Panc1 (cell line): ENCODE measurements at places on chromosomes 1 and 21.

- no peak for DNase-seq
These were observed 648.4 kb downstream of the PTPRC start for GRCh38 chr1:199287206-199287605.

DNA sequence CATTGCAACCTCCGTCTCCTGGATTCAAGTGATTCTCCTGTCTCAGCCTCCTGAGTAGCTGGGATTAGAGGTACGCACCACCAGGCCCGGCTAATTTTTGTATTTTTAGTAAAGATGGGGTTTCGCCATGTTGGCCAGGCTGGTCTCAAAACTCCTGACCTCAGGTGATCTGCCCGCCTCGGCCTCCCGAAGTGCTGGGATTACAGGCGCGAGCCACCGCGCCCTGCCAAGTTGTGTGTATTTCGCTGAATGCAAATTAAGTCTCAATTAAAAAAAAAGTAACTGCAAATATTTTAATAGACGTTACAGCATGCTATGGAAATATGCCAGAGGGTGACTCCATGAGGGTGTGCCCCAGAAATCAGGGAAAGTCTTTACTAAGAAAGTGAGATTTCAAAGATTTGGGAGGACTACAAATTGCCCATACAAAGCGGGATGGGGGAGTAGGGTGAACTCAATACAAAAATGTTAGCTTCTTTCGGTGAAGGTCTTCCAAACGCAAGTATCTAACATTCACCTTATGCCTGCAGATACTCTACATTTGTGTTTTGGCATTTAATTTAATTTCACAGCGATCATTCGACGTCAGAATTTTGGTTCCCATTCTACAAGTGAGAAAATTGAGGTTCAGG is 85.6 kb downstream of the NKAIN1 start:
- no peak for DNase-seq

DNA sequence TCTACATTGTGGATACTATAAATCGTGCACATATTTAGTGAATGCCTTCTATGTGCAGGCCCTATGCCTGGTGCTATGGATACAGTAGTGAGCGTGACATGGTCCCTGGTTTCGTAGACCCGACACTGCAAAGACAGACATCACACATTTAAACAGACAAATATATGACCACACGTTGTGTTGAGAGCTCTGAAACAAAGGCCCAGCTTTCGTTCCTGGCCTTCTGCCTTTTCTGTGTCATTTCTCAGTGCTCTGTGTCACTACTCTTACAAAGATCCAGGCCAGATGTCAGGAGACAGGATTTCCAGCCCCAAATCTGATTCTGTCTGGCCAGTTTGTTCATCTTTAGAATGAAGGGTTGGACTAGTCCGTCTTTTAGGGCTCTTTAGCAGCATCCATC is 19.3 kb upstream of the TRABD2B start:
- no peak for DNase-seq

DNA sequence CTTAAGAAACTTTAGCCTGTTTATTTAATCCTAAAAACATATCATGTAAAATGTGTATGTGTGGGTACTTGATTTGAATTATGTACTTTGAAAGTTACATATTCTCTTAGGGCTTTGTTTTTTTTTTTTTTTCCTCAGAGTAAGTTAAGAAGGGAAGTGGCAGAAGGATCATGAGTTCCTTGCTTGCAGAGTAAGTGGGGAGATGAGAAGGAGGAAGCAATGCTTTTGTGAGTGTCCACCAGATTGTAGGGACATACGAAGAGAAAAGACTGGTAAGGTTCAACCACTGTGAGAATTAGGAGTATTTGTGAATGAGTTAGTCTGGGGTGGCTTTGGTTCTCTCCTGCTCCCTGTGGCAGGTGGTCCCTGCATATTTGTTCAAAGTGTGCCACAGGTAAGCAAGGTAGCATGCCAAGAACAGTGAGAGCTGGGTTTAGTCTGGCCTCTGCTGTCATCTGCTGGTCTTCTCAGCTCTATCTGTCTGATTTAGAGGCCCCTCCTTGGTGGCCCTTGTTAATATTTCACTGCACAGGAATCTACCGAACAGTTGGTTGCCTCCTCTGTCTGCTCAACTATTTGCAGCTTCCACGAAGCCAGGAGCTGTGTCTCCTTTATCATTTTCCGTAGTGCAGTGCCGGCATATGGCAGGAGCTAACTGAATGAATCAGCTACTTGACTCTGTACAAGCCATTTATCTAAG is 9.5 kb downstream of the DNM3 start:
- DNase-seq: no peak

DNA sequence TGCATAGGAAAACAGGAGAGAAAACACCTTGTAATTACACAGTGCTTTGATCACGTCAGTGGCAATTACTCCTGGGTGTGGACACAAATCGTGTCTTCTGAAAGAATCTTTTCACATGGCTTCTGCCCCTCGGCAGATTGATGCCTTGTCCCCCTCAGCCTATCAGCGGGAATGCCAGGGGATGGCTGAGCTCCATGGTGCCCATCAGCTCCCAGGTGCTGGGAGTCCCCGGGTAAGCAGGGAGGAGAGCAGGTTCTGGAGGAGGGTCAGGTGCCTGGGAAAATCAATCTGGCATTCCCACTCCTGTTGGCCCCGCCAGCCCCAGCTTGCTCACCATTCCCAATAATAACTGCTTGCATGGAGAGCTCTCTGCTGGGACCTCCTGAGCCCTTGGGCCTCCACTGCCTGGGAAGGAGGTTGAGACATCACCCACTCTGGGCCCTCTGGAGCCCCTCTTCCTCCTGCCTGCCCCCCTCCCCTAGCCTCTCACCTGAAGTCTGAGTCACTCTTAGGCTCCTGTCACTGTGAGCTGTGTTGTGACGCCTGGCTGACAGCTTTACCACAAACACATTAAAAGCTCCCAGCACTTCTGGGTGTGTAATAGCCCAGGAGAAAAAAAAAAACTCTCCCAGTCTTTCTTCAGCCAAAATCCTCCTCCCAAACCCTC is 4.9 kb downstream of the CAMK2N1 start:
- no peak for DNase-seq

DNA sequence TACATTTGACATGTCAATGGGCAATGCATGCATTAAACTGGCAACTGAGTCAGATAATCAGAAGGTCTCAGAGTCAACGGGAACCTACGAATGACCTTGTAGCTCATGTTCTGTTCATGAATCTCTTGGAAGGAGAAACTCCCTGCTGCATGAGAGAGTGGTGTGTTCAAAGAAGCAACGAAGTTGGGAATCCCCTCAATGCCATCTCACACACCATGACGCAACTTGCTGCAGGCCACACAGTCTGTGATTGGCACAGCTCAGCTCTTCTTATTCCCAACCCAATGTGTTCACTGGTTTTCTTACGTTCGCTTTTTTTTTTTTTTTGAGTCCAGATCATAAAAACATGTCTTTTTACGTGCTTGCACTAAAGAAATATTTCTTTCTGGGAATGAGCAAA is 53.5 kb upstream of the PRDM2 start:
- DNase-seq: no peak

DNA sequence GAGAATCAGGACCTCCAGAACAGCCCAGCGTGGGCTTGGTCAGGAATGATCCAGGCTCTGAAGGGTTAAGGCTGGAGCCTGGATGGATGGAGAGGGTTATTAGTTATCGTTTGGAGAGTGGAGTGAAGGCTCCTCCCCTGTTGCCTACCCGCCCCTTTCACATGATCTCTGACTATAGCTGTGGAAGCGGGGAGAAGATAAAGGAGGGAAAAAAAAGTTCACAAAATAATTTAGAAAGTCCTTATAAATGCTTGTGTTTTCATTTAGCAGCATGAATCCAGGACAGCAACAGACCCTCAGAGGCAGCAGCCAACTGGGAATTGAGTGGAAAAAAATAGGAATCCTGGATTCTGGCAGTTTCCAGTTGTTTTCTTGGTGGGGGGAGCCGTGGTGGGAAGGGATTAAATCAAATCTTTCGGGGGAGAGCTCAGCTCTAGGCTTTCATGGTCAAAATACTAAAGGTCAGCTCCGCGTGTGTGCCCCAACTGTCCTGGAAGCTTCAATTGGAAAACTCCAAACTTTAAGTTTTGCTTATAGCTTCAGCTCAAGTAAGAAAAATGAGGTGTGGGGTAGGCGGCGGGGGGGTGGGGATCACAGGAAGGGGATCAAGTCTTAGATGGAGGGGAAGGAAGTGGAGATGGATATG is 595 bp upstream of the DDR2 start:
- no peak for DNase-seq

GRCh38 chr21:25960402-25960801 is 210.2 kb downstream of the APP start:
- no peak for DNase-seq

GRCh38 chr1:115355069-115355468 is 17.0 kb upstream of the NGF start:
- no peak for DNase-seq

- no peak for DNase-seq
These were observed 102.2 kb downstream of the NTMT2 start for GRCh38 chr1:170247751-170248521.

DNA sequence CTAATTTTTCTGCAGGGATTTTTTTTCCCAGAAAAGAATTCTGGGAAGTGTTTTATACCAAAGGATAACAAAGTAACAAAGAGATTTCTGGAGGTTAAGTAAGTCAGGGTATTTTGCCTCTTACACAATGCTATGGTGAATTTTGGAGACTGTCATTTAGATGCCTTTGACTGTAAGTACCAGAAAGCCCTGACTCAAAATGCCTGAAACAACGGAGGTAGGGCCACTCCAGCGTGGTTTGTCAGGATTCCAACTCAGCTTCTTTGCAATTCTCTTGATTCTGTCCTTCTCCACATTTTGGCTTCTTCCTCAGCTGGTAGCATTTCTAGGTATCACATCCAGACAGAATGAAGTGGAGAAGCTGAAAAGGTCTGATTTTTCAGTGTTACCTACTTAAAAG is 106.5 kb downstream of the UCHL5 start:
- DNase-seq: no peak

DNA sequence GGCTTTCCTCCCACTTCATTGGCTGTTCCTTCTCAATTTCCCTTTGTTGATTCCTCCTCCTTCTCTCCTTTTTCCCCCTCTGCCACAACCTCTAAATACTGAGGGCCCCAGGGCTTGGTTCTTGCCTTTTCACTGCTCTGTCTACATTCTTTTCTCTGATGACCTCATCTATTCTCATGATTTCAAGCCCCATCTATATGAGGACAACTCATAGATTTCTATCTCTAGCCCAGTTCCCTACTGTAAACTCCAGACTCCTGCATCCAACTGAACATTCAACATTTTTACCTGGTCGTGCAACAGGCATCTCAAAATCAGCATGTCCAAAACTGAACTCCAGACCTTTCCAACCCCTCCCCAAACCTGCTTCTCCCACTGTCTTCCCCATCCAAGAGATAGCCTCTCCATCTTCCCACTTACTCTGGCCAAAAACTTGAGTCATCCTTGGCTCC is 11.5 kb upstream of the SLC9A1 start:
- DNase-seq: no peak

DNA sequence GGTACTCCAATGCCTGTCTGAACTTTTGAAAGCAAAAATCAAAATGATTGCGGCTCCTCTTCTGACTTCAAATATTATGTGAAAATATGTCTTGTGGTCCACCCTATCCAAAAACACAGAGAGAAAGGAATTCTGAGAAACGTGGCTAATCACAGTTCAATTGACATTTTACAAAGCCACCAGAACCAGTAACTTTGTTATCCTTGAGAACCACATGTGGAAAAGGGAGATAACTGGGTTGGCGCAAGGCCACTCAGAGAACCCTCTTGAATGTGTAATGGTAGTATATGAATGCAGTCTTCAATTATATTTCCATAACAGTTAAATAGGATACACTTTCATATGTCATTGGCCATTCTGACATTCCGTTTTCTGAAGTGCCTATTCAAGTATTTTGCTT is 1030.0 kb upstream of the TMPRSS15 start:
- no peak for DNase-seq

GRCh38 chr1:153202006-153202405 is 1.2 kb upstream of the LELP1 start:
- no peak for DNase-seq

GRCh38 chr1:109625176-109625575 is 5.5 kb downstream of the AMPD2 start:
- no peak for DNase-seq

DNA sequence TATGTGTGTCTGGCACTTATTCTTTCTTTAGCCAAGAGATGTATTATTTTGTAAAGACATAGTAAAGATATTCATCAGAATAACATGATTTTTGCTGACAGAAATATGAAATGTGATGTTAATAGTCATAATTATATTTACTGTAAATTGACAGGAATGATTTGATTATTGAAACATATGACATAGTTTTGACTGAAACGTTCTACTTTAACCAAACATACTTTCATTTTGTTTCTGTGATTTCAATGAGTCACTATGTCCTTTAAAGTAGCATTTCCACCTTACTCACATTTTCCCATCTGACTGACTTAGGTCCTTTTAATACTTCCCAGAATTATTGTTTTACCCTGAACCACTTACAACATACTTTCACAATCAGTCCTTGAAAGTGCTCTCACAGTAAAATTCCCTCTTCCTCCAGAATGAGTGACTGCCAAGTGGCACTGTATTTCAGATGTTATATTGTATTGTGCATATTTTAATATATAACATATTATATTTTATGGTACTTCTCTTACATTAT is 437.9 kb downstream of the NCAM2 start:
- DNase-seq: no peak

GRCh38 chr1:159175571-159175970 is 4.2 kb downstream of the CADM3 start:
- no peak for DNase-seq

DNA sequence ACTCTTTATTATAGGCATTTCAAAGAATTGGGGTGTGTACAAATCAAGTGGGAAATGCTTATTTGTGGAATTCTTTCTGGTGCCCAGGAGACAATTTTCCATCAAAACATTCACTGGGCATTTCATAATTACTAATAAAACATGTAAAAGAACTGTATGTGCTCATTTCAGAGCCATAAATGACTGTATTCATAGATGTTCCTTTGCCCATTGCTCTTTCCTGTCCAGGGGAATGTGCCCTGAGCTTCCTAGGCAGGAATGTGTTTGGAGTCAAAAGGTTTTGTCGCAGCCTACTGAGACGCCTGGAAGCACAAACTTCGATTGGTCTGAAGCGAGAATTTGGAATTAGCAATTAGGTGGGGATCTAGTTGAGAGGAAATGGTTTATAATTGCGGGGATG is 43.7 kb upstream of the EXOSC10 start:
- no peak for DNase-seq
